C1 segment of cervical spinal cord (tissue), 14 donors: ENCODE measurements at places on chromosomes 3 and 15.
A peak's percentile ranks its signal among the peaks of the same experiment; 100 is the strongest.

- DNase-seq, result no peak
These were observed 60.1 kb upstream of the DCLK3 start for GRCh38 chr3:36824443-36824842.

- no peak for DNase-seq
These were observed 569.0 kb downstream of the TUSC7 start for GRCh38 chr3:117278424-117279190.

- no peak for DNase-seq
These were observed 26.0 kb upstream of the VIPR1 start for GRCh38 chr3:42476225-42477125.

DNA sequence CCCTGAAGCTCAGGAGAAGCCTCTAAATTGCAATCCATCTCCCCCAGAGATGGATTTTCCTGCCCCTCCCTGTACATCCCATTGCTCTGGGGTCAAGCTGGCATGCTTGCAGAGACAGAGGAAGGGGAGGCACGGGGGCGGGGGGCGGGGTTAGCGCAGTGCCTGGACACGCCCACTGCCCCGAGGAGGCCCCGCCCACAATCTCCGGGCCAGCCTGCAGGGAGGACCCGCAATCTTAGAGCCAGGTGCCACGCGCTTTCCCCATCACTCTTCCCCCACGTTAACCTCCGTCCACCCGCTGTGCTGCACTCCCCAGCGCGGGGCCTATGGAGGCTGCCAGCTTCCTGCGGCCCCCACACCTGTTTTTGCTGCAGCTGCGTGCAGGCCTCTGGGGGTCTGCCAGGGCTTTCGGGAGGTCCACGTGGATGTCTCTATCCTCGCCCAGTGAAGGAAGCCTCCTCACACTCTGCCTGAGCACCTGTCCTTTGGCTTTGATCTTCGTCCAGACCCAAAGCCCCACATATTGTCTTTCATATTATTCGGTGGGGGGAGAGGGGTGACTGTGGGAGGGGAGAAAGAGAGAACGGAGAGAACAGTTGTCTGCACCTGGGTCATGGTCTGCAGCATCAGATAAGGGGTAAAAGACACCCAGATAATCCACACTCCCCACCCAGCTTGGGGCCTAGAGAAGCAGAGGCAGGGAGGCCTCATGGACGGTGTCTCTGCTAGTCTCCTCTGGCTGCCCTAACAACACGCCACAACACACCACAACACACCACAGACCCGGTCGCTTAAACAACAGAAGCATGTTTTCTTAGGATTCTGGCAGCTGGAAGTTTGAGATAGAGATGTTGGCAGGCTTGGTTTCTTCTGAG lies 118.0 kb upstream of the MEF2A start:
- DNase-seq, result no peak

- no peak for DNase-seq
These were observed 38.9 kb downstream of the RYK start for GRCh38 chr3:134211797-134212196.

- no peak for DNase-seq
These were observed 43.4 kb upstream of the PCSK6 start for GRCh38 chr15:101532865-101533264.

DNA sequence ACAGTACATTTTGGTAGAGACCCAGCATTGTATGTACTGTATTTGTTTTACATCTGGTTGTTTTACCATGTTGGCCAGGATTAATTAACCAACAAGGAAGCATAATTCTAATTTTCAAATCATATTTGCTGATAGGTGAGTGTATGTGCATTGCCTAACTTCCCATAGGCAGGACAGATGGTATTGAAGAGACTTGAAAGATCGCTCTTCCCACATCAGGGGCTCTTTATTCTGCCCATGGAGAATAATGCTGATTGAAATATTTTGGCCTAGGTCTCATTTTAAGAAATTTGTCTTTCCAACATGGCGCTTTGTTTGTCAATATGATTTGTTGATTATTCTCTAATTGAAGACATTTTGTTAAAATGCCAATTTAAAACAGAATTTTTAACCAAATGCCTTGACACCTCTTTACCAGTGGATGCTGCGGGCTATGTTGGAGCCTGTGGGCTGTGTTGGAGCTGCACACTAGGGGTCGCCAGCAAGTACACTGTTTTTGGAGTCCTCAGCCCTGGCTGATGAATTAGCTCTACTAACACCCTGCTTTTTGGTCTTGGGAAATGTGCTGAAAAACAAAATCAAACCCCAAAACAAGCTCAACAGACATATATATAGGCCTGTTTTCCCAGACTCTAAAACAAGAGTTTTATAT lies 5.3 kb downstream of the P2RY12 start:
- DNase-seq, result no peak

DNA sequence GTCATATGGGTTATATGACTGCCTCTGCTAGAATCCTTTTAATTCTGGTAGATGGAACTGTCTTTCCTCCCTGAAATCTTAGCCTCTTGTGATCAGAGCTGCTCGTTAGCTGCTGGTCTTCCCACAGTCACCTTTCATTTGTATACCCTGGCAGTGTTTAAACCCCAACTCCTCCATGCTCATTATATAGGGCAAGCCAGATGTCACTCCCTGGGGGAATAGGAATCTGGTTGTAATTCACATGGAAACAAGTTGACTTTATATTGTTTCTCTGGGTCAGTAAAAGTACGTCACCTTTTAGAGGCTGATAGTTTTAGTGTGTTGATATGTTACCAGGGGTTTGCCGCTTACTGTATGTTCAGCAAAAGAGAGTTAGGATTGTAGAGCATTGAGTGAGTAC lies 103.5 kb downstream of the ITPR1 start:
- no peak for DNase-seq

DNA sequence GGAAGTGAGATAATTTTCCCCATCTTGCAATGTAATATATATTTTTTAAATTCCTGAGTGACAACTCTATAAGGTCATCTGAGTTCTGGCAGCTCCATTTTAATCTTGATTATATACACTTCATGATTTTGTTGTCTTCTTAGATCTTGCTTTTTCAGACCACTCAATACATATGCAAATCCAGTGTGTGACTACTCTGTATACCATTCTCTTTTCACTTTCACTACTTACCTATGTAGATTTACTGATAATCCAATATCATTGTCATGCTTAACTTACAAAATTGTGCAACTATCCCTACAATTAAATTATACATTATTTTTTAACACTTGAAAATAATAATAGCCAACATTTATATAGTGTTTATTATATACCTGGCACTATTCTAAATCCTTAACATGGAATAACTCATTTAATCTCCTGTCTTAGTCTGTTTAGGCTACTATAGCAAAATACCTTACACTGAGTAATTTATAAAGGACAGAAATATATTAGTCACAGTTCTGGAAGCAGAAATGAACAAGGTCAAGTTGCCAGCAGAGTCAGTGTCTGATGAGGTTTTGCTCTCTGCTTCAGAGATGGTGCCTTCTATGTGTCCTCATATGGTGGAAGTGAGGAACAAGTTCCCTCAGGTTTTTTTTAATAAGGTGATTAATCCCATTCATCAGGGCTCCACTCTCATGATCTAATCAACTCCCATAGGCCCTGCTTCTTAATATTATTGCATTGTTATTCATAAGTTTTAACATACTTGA lies 338.5 kb downstream of the TUSC7 start:
- no peak for DNase-seq

DNA sequence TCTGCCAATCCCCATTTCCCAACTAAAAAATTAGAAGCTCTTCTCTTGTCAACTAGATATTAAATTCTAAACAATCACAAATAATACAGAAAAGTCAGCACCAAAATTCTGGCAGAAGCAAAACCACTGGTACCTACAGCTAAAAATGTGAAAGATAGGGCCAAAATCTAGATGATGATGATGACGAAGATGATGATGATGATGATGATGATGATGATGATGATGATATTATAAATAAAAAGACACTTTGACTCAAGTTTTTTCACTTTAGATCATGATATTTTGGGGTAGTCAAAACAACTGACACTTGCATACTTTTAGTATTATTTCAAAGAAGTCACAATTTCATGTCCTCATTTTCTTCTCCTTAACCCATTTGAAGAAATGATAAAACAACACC lies 470.1 kb upstream of the NR2F2 start:
- DNase-seq, result no peak

GRCh38 chr3:129230311-129231019 lies 18.9 kb upstream of the COPG1 start:
- DNase-seq, result no peak

GRCh38 chr3:173954647-173955046 lies 557.1 kb downstream of the NLGN1 start:
- no peak for DNase-seq

DNA sequence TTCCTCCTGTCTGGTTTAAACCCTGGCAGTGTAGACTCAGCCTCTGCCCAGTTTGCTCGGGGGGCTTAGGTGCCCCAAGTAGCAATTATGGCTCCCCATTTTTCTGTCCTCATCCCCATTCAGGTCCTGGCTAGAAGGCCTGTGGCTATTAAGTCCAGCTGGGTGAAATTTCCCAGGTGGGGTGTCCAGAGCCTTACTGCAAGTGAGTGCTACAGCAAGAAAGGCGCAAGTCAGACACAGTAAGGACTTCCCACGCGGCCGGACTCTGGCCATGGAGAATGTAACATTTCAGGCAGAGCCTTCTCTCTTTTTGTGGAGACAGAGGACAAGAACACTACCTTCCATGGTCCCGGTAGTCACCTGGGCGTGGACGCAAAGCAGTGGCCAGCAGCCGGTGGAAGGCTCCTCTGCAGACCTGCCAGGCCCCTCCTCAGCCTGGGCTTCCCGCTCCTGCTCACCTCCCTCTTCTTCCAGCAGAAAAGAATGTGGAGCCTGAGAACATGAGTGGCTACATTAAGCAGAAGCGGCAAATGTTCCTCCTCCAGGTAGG lies 23.3 kb downstream of the CFAP100 start:
- DNase-seq, result no peak

DNA sequence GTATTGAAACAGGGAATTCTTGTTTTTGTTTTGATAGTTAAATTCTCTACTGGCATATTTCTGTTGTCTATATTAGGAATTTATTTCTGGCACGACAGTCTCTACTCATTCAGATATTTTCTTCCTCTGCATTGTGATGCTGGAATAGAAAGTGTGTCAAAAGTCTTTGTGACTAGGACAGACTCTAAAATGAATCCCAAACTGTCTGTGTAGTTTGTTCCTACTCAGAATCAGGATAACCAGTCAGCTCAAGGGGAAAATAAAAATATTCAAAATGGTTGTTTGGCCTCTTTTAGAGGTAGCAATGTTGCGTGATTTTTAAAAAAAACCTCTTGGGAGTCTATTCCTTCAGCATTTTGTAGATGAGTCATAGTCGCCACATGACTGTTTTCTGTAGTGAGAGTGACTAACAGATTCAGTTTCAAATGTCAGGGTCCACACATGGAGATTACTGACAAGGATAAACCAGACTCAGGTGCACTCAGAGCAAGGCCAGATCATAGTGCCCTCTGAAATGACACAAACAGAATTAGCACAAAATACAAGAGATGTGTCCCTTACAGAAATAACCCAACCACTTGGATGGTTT lies 13.1 kb downstream of the SLC7A14 start:
- DNase-seq, result no peak

DNA sequence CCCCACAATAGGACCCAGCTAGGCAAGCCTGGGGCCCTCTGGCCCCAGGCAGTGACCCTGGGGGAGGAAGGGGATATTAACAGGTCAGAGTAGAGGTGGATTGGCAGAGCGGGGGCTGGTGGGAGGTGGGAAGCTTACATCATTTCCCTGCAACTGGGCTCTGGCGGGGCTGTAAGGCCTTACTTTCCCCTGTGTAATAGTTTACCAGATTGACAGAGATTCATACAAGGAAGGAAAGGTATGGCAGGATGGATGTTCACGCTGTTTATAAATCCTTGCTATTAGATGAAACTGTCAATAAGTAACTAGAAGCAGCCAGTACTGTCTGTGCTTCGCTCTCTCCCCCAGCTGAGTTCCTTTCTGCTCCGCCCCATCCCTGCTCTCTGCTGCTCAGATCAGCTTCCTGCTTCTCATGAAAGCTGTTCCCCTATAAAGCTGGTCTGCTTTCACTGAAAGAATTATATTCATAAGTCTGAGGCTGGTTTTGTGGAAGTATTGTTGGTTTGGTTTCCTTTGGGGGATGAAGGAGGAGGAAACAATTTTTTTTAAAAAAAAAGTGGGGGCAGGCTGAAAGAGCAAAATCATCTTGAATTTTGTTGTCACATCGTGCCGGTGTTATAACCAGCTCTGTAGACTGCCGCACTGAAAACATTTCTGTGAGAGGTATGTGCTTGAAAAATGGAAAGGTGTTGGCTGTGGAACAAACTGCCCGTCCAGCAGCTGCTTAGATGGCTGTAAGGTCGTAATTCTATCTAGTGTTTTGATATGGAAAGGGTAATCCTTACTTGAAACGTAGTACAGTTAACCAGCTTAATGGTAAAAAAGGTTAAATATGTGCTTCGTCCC lies 76.4 kb downstream of the BBX start:
- DNase-seq, result peak; percentile 37

DNA sequence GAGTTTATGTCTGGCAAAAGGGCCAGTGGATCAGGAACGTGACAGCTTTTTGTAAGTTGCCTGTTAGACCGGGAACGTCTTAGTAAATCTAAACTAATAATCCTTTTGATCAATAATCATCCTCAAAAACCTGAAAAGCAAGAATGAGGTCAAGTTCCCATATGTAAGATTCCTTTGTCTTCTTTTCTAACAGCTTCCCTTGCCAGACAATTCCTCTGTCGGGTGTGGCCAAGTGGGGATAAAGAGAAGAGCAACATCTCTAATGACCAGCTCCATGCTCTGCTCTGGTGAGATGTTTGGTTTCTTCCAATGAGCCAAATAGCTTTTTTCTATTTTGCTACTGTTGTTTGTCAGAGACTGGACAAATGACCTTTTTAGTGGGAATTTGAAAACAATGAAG lies 19.8 kb downstream of the FANCD2OS start:
- DNase-seq, result no peak

GRCh38 chr15:38611228-38611627 lies 46.6 kb upstream of the RASGRP1 start:
- no peak for DNase-seq

DNA sequence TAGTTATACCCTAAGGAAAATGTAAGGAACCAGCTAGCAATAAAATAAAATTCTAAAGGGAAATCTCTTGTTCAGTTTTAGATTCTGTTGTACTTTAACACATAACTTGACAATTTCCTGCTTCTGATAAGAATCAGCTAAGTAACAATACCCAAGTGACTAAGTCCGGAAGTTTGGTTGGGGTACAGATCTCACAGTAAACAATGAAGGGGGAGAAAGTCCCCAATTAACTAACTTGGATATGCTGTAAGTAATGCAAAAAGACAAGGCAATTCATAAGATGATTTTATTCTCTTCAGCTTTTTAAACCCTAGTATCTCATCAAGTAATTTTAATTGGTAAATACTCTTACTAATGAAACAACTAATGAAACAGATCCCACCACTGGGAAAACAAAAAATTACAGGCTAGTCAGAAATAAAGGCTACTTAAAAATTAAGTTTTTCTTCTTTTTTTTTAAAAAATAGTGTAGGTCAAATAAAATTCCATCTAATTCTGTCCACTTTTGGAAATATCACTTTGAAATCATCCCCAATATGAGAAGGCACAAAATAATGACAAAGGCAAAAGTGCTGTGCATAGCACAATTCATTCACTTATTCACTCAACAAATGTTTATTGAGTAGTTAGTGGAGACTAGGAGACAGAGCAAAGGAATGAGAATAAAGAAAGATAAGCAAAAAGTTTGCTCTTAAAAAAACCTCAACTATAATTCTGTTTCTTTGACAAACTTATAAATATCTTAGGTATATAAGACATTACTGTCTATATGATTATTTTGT lies 37.8 kb upstream of the IL20RB start:
- DNase-seq, result no peak
